Thoracic aorta (tissue), 2 donors: ENCODE measurements at places on chromosomes 3 and 15. TPM values are rescaled to one million over a fixed set of nuclear protein-coding genes. Genes with fewer than 3 reads are reported as not detected.

DNA sequence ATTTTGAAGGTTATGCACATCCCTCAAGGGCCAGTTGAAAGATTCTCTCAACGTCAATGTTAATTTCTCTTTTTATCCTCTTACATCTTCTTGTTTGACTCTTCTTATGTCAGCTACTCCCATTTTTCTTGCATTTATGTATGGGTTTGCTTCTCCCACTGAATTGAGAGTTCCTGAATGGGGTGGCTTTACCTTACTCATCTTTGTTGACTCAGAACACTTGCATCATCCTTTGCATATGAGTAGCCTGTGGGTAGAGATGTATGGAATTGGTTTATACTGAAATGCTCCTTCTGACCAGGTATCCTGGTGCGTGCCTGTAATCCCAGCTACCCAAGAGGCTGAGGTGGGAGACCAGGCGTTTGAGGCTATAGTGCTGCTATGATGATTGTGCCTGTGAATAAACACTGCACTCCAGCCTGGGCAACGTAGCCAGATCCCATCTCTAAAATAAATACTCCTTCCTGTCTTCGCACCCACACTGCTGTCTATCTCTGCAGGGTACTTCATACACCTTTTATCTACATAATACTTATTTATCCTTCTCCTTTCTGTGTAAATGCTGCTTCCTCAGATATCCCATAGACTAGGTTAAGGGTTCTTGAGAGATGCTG is 123.6 kb upstream of the DPH6 start:
- DNase-seq = no peak

DNA sequence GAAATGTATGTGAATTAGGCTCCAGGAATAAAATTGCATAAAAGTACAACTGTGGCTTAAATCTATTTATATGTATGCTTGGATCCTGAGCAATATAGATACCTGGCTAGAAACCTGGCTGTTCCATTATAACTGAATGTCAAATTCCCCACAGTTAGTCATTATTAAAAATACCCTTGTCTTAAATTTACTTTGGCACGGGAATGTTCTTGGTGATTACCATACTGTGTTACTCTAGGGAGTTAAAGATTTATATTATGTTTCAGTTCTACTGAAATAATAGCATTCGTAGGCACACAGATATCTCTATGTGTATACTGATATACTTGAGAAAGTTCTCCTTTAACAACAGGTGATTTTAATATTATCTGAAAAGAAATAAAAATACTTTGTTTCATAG is 394.1 kb downstream of the PTPRG start:
- no peak for DNase-seq

- DNase-seq = no peak
Observed at GRCh38 chr15:73858062-73858461, 15.3 kb upstream of the TBC1D21 start.

DNA sequence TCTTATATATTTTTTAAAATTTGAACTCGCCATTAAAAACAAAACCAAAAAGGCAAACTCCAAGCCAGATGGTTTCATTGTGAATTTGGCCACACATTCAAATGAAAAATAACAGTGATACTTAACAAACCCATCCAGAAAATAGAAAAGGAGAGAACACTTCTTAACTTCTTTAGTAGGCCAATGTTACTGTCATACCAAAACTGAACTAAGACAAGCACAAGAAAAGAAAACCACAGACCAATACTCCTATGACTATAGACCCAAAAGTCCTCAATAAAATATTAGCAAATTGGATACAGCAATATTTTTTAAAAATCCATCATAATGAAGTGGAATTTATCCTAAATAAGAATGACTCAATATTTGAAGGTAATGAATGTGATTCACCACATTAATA is 73.5 kb upstream of the ALDH1A3 start:
- no peak for DNase-seq

DNA sequence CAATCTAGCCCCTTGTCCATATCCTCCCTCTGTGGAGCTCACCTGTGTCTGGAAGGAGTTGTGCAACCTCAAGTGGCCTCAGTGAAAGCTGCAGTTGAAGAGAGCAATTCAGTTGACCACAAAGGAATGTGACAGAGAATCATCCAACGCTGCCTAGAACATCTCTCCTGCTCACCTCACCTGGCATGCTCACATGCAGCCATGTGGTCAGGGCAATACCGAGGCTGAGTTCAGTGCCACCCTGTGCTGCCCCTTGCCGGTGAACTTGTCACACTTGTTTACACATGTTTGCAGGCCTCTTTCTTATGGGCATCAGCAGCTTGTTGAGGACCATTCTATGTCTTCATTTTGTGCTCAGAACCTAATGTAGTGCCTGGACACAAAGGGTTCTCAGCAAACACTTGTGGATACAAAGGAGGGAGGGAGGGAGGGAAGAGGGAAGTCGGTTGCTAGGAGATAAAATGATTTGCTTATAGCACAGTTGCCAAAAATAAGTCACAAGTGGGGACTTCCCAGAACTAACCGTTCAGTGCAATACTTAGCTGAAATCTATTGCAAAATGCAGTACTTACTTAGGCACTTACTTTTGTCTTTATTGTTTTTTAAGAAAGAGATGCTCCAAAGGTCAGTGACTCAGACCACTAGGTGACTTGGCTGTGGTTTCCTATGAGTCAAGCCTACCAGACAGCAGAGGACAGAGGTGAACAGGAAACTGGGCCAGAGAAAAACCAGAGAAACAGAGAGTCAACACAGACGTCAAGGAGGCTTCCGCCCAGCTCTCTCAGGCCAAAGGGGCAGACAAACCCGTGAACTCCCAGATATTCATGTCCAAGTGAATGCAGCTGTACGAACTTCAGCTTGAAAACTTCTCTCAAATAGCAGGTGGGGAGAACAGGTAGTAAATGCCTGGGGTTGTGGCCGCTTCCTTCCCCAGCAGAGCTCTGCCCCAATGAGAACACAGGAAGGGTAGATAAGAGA is 227.8 kb upstream of the CTNNB1 start:
- peak; percentile 68 for DNase-seq

DNA sequence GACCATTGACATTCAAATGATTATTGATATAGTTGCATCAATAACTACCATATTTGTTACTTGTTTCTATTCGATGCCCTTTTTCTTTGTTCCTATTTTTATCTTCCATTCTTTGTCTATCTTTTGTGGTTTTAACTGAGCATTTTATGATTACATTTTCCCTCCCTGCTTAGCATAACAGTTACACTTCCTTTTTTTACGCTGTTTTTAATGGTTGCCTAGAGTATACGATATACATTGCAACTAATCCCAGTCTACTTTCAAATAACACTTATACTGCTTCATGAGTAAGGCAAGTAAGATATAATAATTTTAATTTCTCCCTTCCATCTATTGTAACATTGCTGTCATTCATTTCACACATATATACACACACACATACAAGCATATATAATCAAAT is 26.3 kb downstream of the COL6A6 start:
- DNase-seq = no peak

DNA sequence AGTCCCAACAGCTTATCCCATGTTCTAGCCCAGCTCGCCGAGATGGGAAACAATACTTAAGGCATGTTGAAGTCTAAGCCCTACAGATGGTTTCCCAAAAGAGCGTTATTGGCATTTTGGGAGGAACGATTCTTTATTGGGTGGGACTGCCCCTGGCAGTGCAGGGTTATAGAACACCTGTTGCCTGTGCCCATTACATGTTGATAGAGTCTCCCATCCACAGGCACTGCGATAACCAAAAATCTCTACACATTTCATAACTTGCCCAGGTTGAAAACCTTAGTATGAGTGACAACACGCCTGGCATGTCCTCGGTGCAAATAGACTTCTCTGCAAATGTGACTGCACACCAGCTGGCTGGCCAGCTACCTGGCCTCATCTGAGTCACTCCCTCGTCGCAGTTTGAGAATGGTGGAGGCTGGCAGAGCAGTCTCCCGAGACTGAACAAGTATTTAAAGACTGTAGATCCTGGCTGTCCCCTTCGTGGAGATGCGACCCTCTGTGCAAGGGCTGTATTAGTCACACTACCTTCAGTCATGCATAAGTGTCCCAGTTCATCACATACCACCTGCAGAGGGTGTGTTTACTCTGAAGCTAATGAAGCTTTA is 18.7 kb downstream of the ZNF80 start:
- no peak for DNase-seq

GRCh38 chr3:25027650-25028049 is 400.4 kb upstream of the RARB start:
- DNase-seq = no peak

GRCh38 chr3:98884675-98885371 is 16.7 kb downstream of the DCBLD2 start:
- DNase-seq = no peak

GRCh38 chr3:119647843-119648575 is 12.4 kb downstream of the POPDC2 start:
- no peak for DNase-seq

GRCh38 chr3:69848113-69848512 is 108.8 kb downstream of the MITF start:
- DNase-seq = no peak

GRCh38 chr3:106333911-106334618 is 465.3 kb upstream of the CBLB start:
- DNase-seq = no peak

DNA sequence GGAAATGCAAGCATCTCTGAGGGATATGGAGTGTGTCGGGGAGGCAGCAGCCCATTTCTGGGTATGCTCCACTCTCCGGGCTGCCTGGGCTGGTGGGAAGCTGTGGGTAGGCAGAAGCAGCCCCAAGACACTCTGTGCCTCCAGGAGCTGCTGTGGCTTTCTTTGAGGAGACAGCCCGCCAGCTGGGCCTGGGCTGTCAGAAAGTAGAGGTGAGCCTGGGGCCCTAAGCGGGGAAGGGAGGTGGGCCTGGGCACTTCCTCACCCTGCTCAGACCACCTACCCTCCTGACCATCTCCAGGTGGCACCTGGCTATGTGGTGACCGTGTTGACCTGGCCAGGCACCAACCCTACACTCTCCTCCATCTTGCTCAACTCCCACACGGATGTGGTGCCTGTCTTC is 1.7 kb downstream of the ACY1 start:
- no peak for DNase-seq

DNA sequence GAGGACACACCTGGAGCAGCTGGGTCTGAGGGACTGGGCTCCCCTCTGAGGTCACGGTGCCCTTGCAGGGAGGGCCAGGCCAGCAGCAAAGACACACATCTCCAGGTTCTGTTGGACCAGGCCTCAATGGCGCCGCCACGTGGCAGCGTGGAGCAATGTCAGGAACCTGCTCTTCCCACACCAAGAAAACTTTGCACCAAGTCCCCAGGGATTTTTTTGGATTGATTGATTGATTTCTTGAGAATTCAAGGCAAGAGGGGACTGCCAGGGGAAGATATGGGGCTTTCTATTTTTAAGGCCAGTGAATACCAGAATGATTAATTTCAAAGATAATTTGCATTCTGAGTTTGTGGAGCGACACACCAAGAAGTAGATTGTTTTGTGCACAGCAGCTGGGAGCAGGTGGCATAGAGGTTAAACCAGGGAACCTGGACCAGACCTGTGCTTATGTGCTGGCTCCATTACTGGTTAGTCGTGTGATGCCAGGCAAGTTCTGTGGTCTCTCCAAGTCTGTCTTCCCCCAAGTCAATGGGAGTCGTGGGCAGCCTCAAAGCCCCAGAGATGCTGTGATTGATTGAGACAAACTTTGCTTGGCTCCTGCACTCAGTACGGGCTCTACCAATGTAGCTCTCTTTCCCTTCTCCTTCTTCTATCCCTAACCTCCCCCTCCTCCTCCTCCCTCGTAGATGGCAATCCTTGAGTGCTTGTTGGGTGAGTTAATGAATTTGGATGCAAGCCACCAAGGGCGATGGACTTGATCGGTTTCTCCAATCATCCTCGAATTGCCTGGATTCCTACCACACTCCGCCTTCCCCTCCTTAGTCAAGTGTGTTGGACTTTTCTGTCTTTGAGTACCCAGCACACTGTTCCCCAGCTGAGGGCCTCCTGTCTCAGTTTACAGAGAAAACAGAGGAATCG is 96.2 kb upstream of the TRPM1 start:
- no peak for DNase-seq

DNA sequence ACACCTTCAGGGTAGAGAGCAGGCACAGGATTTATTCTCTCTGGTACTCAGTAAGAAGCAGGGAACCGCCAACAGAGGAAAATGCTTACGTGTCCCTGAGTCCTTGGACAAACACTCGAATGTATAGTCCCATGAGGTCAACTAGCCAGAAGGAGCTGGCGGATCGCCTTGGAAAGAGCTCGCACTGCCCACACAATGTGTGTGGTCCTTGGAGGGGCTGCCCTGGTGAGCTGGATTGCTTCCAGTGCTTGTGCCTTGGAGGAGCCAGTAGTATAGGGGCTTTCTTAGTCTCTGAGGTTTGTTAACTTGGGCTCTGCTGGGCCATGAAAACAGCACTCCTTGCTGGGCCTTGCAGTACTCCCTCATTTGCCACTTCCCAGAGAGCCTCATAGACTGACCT is 40.7 kb upstream of the VILL start:
- no peak for DNase-seq

DNA sequence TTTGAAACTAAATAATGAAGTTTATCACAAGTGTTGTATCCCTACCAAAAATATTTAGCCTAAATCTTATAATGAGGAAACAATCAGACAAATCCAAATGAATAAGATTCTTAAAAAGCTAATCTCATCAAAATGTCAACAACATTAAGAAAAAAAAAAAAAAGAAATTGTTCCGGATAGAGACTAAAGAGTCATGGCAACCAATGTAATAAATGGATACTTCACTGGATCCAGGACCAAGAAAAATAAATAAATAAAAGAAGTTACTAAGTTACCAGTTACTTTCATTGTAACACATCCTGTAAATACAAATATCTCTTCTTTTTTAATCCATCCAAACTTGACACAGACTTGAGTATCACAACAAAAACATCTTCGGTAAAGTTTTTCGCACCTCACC is 607 bp downstream of the MRPL47 start:
- DNase-seq = no peak

DNA sequence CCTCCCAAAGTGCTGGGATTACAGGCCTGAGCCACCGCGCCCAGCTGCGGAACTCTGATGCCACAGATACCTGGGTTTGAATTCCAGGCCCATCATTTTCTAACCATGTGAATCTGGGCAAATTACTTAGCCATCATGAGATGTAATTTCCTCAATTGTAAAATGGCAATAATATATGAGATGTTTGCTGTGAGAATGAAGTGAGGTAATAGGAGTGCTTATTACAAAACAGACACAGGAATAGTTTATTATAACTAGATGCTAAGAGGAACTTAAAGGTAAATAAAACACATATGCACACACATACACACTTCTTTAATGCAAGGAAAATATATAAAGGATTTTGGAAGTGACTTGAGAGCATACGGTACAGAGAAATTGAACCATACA is 64.7 kb upstream of the TNIK start:
- no peak for DNase-seq

GRCh38 chr15:50945725-50946124 is 37.2 kb downstream of the AP4E1 start:
- no peak for DNase-seq

GRCh38 chr3:150411976-150412375 is 3.9 kb downstream of the TSC22D2 start:
- DNase-seq = no peak

GRCh38 chr3:128077202-128077624 is 25.0 kb downstream of the SEC61A1 start:
- DNase-seq = no peak

Gene SNAP23
- total RNA-seq = 73.7 TPM

Gene SAMMSON
- total RNA-seq = 25.3 TPM

Gene PLA2G4D
- total RNA-seq = not detected

Gene APOD
- 153 TPM for total RNA-seq

Gene IGDCC3
- not detected for total RNA-seq

Gene PYGO1
- total RNA-seq = 14.0 TPM

Gene FBXW12
- total RNA-seq = not detected

Gene LMAN1L
- total RNA-seq = not detected

Gene SUSD5
- 273 TPM for total RNA-seq

Gene MYH15
- not detected for total RNA-seq

Gene MEF2A
- total RNA-seq = 168 TPM

Gene DNAJA4
- total RNA-seq = 27.2 TPM
